ENCODE measurements at places on chromosomes 13 and 19.

- DNase-seq, result no peak
Measured at GRCh38 chr13:51357928-51358595, 18.6 kb downstream of the SERPINE3 start.

- peak; percentile 27 for DNase-seq
Measured at GRCh38 chr13:99119656-99120055, 81.0 kb upstream of the UBAC2 start.

DNA sequence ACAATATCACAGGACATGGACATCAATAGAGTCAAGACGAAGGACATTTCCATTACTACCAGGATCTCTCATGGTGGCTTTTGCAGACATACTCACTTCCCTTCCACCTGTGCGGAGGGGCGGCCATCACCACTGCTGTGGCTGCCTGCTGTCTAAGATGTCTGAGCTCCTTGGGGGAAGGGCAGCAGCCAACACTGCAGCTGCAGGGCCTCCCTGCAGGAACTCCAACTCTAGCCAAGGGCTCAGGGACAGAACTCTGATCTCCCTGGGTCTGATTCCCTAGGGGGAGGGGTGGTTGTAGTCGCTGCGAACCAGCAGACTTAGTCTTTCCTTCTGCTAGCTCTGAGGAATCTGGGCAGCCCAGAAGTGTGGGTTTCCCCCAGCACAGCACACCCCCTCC lies 78.9 kb upstream of the ANKRD10 start:
- DNase-seq, result no peak

GRCh38 chr19:55196803-55197202 lies 12.5 kb downstream of the PTPRH start:
- peak; percentile 21 for DNase-seq

DNA sequence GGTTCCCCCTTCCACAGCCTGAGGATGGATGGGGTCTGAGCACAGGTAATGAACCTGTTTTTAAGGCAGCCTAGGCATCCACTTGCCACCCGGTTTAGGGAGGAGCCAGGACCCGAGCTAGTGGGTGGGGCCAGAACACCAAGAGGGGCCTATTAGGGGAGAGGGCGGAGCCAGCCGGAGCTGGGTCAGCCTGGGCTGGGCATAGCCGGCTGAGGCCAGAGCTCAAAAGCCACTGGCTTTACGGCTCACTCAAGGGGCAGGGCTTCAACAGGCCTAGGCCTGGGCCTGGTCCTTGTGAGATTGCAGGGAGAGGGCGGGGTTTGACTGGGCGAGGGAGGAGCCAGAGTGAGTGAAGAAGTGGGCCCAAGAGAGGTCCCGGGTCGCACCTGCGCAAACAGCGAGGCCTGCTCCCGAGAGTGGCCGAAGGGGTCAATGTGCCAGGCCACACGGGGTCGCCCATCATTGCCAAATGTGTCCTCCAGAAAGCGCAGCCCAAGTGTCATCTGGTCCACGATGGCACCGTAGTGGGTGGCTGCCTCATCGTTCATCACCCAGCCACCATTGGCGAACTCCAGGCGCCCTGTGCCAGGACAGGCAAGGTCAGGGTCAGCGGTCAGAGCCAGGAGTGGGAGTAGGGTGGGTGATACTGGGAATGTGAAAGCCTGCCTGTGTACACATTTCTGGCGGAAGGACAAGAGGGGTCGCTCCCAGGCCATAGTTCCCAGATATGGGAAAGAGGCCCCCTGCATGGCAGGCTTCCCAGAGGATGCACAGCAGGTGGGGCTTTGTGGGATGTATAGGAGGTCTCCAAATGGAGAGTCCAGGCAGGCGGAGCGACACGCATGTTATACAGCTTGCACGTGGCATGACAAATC lies 1.9 kb downstream of the MAN2B1 start:
- no peak for DNase-seq

DNA sequence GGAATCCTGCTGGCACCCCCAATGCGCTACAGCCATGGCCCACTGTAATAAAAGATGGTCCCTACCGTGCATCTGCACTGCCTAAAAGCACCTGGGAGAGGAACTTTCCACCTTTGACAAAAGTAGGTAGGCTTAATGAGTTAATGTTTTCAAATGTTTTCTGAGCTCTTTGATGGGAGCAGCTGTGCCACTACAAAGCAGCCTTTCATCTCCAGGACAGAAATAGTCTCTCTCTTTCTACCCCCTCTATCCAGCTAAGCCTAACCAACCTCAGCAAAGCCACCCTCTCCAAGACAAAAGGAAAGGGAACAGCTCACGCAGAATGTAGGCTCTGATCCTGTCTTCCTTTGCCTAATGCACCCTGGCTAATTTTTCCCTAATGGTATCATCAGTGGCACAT lies 560.2 kb downstream of the UQCRFS1 start:
- DNase-seq, result no peak

GRCh38 chr13:40433001-40433400 lies 233.4 kb downstream of the FOXO1 start:
- DNase-seq, result no peak

- no peak for DNase-seq
Measured at GRCh38 chr19:15042826-15043225, 6.5 kb upstream of the CASP14 start.

DNA sequence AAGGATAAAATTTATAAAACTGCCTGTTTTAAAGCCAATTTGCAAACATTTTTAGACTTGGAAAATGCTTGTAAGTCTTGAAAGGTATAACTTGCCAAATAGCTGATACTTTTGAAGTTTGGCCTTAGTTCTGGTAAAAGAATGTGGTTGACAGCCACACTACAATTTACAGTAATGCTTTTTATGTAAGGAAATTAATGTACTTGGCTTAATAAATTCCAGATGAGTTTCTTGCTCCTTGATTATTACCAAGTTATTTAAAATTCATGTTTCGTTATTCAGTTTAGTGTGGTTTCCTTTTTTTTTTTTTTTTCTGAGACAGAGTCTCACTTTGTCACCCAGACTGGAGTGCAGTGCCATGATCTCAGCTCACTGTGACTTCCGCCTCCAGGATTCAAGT lies 14.9 kb downstream of the LMO7 start:
- no peak for DNase-seq

DNA sequence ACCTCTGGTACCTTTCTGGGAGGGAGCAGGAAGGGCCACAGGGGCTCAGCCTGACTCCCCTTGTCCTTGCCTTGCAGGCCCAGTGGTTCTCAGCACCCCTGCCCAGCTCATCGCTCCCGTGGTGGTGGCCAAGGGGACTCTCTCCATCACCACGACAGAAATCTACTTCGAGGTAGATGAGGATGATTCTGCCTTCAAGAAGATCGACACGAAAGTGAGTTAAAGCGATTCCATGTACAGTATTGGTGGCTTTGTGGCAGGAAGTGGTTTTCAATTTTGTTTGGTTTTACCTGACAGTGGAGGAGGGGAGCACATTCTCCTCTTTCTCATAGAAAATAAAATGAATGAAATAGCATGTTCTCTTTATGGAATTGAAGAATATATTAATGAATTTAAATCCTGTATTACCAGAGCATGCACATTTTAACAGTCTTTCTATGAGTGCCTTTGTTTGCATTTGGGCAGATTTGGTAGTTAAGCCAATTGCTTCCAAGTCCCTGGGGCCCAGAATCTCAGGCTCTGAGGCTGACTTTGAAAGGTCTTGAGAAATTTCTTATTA lies 4.1 kb downstream of the MAB21L1 start:
- DNase-seq, result no peak

- no peak for DNase-seq
Measured at GRCh38 chr19:2477732-2478191, 1.8 kb downstream of the GADD45B start.

- DNase-seq, result no peak
Measured at GRCh38 chr13:111558700-111559088, 238.3 kb downstream of the TEX29 start.

DNA sequence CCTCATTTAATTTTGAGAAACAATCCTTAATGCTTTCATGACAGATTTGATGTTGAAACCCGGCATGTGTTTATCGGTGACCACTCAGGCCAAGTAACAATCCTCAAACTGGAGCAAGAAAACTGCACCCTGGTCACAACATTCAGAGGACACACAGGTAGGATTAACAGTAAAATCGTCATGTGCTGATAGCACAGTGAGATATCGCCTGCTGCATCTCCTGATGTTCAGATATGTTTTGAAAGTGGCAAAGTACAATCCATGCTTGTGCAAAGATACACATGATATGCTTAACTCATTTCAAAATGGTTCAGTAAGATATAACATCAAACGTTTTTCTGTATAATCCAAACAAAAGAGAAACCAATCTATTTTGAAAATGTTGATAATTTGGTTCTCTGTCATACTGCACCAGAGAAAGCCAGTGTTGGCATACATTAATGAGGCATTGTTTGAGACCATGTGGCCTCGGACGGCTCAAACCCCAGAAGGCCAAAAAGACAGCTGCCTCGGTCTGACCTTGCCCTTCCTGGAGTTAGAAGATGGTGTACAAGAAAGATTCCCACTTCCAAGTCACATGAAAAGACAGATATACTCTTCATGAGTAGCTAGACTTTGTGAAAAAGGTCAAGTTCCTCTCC lies 76.2 kb downstream of the DHRS12 start:
- no peak for DNase-seq

GRCh38 chr19:38684078-38684861 lies 36.8 kb downstream of the ACTN4 start:
- peak; percentile 98 for DNase-seq

DNA sequence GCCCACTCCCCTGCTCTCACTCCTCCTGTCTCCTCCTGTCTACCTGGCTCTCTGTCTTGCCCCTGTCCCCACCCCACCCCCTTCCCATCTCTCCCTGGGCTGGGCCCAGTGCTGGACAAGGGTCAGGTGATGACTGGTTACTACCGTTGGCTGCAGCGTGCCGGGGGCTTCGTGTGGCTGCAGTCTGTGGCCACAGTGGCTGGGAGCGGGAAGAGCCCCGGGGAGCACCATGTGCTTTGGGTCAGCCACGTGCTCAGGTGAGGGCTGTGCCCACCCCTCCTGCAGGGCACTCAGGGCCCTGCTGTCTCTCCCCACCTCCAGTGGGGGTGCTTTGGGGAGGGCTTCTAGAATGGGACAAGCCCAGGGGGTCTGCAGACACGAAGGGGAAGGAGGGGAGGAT lies 7.6 kb downstream of the TMEM160 start:
- DNase-seq, result no peak

DNA sequence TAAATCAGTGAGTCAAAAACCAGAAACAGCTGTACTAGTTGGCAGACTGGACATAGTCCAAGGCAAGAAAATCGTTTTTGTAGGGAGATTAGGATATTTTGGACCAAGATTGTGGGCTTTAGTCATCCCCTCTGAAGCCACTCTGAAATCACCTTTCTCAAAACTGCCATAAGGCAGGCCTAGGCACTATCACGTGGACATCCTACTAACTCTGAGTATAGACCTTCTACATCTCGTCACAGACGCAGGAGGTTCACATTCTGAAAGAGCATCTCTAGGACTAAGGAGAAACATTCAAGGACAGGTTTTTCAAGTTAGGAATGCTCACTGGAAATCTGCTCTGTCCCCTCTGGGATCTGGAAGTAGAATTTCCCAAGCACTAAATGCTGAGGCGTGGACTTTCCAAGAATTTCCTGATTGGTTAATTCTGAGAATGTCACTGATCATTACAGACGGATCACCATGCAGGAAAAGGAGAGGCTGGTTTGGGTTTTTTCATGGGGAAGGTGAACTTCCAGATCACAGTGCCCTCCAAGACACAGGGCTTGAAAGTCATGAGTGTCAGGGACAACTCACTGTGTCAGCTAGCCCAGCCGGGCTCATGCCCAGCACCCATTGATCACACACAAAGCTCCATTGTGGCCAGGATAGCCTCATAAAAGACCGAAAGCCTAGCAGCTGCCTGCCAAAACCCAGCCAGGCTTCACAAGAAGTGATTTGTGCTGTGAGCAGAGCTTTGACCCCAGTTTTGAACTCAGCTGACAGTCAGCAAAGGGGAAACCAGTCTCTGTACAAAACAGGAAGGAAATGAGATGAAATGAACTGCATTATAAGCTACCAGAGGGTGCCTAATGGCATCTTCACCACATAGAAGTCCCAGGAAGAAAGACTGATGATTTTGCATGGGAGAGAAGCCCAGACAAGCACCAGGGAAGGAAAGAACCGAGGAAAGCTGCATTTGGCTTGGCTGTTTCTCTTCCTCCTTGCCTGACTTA lies 2.7 kb upstream of the RUBCNL start:
- peak; percentile 71 for DNase-seq

DNA sequence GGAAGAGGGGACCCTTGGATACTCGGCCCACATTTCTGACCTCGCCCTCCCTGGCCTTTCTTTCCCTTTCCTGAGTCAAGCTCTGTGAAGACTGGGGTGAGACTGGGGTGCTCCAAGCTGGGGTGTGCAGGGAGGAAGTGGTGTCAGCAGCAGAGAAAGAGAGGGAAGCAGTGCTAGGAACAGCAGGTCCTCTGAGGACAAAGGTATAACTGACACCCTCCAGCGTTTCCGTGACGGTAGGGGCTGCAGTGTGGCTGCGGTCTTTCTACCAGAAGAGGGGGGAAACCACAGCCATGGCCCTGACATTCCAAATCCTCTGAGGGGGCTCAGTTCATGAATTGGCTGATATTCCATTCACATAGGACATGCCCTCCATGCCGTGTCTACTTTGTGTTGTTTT lies 1.1 kb downstream of the KIR3DL2 start:
- no peak for DNase-seq

GRCh38 chr13:71758828-71759227 lies 108.2 kb downstream of the DACH1 start:
- DNase-seq, result no peak

DNA sequence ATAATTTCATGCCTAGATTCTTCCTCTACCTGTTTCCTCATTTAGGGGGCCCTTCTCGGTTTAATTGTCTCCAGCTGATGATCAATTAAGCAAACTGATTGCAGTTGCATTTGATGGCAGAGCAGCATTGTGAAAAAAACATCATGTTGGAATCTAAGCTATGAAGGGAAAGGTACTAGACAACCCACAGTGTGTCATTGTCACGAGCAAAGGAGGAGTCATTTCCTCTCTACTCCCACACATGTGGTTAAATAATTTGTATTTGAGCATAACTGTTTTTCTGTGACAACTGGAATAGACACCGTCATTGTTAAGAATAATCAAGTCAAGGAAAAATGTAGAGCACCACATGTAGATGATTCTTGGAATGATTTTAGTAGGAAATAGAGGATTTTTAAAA lies 240.3 kb downstream of the DCT start:
- peak; percentile 54 for DNase-seq

GRCh38 chr13:44306371-44307192 lies 67.0 kb upstream of the SERP2 start:
- DNase-seq, result peak; percentile 97

- peak; percentile 43 for DNase-seq
Measured at GRCh38 chr13:39531646-39532045, 71.3 kb downstream of the LHFPL6 start.

DNA sequence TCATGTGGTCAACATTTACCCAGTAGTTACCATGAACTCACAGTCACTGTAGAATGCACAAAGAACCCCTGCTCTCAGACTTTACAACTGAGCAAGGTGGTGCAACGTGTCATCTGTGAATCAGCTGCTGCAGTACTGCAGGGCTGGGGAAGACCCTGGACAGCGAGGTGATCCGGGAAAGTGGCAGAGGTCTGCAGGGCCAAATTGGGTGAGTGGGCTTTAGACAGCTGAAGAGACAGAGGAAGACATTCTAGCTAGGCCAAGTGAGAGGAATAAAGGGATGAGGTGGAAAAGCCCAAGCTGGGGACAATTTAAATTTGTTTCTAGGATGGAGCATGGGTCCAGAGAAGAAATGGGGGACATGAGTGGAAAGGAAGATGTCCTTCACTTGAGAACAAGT lies 270.5 kb downstream of the DCLK1 start:
- DNase-seq, result no peak
